H54 (cell line): ENCODE measurements at places on chromosomes 16 and 17.

GRCh38 chr17:20302246-20302917, 165.0 kb downstream of the LGALS9B start:
- DNase-seq: no peak

DNA sequence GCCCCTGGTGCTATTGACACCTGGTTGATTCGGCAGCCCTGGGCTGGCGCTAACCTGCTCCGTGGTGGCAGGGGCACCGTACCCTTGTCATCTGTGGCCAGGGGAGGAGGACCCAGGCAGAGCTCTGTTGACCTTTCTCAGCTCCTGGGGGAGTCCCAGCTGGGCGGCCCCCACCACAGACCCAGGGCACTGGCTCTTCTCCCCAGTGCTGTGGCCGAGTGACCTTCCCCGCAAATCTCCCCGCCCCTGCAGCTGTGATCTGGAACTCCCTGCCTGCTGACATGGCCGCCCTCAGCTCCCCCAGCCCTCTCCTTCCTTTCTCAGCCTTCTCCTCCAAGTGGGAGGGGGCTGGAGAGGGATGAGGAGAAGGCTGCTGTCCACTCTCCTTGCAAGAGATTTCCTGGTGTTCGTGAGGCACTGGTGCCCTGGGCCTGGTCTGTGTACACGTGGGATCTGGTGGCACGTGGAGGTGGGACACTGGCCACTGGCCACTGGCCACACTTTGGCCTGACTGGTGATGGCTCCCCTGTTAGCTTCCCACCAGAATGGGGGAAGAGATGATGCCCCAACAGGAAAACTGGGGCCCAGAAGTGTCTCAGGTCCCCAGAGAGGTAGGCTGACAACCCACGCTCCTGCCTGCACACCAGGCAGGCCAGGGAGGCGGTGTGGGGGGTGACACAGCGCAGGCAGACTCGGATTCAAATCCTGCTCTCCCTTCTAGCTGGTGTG, 8.2 kb downstream of the FMNL1 start:
- DNase-seq: no peak

DNA sequence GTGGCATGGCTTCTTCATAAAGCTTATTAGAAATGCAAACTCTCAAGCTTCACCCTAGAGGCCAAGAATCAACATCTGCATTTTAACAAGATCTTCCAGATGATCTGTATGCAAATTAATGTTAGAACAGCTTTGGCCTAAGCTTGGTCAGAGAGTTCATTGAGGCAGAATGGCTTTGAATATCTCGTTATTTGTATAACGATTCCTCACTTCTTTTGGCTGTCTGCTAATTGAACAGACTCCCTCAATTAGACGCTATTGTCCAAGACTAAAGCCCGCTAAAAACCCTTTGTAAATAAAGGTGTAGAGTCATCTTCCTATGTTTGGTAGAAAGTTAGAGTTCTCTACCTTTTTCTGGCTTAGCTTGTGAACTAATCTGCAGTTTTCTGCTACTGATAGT, 1453.7 kb downstream of the CDH8 start:
- DNase-seq: no peak

- DNase-seq: no peak
Observed at GRCh38 chr16:67773569-67774456, 32.5 kb downstream of the RANBP10 start.

DNA sequence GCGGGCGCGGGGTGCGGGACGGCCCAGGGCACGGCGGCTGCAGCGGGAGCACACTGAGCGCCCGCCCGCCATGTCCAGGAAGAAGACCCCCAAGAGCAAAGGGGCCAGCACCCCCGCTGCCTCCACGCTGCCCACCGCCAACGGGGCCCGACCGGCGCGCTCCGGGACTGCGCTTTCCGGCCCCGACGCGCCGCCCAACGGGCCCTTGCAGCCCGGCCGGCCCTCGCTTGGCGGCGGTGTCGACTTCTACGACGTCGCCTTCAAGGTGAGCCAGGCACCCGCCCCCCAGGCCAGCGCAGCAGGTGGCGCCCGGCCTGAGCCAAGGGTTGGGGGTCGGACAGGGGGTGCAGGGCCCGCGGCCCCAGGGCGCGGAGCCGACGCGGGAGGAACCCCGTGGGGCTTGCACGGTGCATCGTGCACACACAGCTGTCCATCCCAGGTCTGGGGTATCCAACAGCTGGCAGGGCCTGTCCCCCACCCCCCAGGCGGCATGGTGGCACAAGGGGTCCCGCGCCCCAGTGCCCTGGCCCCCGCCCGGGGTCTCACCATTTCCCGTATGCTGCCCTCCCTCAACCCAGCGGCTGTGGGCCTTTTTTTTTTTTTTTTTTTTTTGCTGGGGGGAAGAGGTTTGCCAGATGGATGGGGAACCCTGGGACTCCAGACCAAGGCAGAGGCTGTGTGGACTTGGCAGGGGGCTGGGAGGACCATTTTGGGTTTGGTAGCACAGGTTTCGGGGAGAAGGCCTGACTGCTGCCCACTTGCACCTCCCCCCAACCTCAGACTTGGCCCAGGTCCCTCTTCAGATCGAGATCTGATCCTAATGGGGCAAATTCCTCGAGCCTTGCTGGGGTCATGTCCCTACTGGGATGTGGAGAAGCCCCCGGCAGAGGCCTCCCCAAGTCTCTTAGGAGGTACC, 547 bp downstream of the RAB26 start:
- DNase-seq: peak; percentile 67

DNA sequence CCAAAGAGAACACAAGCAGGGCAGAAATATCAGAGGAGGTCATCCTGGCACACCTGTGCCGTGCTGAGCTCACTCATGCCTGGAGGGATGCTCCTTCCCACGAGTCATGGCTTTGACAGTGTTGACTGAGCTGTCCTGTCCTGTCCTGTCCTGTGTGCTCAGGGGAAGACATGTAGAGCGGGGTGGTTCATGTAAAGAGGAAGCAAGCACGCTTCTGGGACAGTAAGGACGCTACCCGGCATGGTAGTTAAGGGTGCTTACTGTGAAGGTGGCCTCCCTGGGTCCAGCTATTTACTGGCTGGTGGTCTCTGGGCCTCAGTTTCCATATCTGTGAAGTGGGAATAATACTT, 398 bp downstream of the LGALS9 start:
- DNase-seq: no peak

GRCh38 chr16:85554889-85555718, 58.0 kb upstream of the GSE1 start:
- peak; percentile 82 for DNase-seq

DNA sequence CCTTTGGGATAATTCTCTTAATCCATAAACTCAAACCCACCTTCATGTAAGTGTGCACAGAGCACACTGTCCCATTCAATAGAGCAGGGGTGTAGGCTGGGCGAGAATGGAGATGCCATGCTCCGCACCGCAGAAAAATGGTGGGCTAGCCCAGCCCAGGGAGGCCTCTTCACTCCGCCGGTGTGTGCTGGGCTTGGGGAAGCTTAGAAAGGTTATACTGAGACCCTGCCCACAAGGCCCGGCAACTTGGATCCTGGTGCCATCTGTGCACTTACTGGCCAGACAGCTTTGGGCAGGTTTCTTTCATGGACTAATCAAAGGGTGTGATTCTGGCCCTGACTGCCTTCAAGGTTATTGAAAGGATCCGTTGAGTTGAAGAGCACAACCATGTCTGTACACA, 3.7 kb upstream of the STAT5A start:
- no peak for DNase-seq

DNA sequence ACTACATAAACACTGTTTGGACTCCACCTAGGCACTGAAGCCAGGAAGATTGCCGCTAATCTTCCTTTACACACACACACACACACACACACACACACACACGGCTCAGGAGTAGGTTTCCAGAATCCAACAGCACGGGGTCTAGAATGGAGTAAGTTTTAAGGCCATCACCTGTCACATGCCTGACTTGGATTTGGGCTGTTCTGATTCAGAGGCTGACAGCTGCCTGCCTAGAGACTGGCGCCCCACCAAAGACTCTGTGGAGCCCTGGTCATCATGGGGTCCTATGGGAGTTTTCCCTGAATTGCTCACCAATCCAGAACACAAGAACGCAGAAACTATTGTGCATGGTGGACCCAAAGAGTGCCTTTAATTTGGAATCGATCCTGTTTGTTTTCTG, 10.9 kb downstream of the CDRT4 start:
- no peak for DNase-seq

- no peak for DNase-seq
Observed at GRCh38 chr16:2208308-2208707, 2.4 kb downstream of the BRICD5 start.

DNA sequence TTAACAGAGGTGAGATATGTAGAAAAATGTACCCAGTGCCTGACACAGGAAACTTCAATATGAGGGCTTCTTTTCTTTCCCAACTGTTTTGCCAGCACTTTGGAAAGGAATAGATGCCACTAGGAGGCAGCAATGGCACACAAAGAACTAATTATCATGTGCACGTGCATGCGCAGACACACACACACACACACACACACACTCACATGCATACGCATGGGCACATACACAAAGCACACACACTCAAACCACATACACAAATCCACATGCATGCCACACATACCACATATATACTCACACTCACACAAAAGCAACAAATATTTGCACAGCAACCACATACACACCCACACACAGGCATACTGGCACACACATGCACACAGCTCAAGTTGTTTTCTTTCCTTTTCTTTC, 8.8 kb upstream of the CEP112 start:
- peak; percentile 50 for DNase-seq

DNA sequence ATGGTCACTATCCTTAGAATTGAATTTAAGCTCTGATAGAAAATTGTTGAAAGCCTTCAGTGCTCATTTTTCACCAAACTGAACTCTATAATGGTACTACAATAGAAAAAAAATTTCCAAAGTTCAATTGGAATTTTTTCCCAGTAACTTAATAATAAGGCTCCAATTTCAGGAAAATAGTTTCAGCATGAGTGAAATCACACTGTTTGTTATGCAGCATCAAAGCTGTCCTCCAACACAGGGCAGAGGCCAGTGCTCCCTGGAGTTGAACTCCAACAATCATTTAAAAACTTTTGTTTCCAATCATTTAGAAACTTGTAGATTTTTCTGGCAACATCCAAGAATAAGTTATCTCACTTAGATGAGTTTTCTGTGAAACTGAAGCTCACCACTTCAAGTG, 103.1 kb upstream of the HSBP1 start:
- DNase-seq: no peak

DNA sequence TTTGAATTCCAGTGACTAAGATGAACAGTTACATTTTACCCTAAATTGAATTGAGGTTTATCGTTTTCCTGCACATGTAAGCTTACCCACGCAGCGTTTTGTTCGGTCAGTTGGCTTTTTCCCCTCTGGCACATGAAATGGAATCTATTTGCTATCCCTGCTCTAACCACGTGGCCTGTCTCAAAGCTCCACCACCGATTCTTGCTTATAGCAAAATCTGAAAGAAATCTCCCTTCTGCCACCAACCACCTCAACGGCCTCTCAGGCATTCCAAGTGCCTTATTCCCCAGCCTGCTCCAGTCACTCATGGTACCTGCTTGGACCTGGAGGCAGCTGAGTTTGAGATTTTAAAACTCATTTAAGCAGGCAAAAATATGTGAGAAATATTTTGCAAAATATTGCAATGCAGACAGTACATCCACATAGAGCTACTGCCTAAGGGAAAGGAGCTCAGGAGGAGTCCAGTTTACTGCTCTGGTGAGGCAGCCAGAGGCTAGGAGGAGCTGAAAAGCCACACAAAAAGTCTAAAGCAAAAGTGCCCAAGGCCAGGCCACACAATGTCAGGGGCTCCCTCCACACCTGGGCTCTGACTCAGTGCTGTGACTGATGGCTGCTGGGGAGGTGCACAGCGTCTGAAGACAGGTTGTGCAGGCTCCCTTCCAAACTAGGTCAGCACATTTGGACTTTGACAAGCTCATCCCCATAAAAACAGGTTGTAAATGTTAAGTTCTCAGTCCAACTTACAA, 26.4 kb downstream of the ARHGAP17 start:
- DNase-seq: no peak

DNA sequence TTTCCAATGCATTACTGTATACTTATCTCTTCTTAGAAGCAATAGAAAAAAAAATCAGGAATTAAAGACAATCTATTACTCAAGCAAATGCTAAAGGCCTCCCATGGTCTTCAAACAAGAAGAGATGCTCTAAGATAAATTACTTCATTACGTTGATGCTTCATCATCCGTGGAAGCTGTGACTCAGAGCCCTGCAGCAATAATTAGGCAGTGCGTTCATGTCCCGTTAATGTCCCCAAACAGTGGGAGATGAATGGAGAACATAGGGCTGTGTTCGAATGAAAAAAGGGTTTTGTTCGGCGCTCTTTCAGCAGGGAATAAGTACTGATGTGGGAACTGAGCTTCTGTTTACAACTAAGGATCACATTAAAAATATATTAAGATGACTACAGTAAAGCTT, 15.9 kb upstream of the PDXDC1 start:
- no peak for DNase-seq

- DNase-seq: no peak
Observed at GRCh38 chr16:12260647-12261262, 284.2 kb downstream of the SNX29 start.

DNA sequence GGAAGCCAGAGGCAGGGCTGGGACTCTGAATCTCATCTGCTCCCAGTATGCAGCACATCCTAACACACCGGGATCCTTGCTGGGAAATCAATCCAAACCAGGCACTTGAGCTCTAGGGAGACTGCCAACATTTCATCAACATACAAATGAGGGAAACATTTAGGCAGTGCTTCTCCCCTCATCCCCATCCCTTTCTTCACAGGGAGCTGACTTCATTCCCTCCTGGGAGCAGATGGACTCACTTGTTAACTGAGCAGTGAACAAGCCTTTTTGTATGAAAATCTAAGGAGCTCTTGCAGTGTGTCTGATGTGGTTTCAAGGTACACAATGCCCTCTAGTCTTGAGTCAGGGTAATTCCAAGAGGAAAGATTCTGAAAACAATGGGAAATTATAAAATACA, 96.3 kb downstream of the TMEM114 start:
- DNase-seq: no peak

GRCh38 chr17:17698869-17699351, 17.7 kb downstream of the RAI1 start:
- peak; percentile 87 for DNase-seq

DNA sequence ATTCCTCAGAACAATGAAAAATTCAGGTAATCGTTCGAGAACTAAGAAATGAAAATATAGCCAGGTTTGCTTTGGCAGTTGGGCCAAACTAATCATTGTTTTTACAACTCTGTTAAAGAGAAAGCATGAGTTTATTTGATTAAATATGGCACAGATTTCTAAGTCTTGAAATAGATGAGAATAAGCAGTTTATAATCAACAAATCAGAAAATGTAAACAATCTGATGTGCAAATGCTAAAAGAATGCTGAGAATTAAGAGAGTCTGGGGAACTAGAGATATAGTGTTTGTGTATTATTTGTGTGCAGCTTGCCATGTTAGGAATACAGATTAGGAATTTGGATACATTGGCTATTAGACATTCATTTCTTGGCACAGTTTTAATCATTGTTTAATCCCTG, 212.5 kb downstream of the TANC2 start:
- no peak for DNase-seq

DNA sequence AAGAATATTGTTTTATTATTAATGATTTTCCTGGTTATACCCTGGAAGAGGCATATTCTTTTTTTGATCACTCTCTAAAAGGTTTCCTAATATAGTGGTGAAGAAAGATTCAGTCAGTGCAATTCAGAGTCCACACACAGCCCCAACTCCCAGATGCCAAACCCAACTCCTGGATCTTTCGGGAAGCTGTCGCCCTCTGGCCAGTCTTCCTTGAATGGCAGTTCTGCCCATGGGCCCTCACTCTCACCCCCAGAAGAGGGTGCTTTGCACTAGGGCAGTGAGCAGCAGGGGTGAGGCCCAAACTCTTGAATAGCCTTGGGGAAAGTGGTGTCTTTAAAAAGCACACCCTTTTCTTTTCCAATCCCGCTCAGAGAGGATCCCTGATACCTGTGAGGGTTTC, 11.0 kb downstream of the KRT32 start:
- DNase-seq: no peak

- DNase-seq: no peak
Observed at GRCh38 chr16:14309001-14309886, 238.1 kb downstream of the MRTFB start.
